ENCODE measurements at places on chromosomes 12 and 14.

DNA sequence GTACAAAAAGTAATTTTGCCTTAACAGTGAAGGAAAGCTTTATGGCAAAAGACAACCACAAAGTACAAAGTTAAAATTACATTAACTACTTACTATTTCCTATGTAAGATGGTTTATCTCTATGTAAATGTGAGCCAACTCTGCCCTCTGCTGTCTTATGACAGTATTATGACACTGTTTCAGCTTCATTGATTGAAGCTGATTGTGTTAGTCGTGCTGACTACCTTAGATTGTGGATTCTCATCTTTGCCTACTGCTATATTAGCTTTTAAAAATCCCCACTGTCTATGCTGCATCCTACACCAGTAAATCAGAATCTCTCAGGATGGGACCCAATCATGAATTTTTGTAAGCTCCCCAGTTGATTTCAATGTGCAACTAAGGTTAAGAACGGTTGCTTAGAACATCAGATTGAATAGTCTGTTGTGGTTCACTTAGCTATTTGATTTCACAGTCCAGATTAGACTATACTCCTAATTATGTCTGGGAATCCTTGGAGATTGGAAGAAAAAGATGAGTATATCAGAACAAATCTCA, 12.2 kb upstream of the SPTB start:
- no peak for DNase-seq

DNA sequence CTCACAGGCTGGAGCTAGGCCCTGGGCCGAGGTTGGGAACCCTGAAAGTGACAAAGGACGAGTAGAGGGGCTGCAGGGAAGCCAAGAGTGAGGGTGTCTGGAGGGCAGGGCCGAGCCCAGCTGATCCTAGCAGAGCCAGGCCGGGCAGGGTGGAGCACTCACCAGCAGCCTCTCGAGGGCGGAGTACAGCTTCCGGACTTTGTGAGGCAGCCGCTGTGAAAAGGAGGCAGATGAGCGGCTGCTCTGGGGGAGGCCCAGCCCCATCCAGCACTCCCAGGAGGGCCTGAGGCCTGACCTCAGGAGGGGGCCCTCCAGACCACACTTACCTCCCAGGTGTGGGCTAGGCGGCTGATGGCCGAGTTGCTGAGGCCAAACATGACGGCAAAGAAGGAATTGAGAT, 14.7 kb upstream of the ENDOU start:
- DNase-seq: no peak

DNA sequence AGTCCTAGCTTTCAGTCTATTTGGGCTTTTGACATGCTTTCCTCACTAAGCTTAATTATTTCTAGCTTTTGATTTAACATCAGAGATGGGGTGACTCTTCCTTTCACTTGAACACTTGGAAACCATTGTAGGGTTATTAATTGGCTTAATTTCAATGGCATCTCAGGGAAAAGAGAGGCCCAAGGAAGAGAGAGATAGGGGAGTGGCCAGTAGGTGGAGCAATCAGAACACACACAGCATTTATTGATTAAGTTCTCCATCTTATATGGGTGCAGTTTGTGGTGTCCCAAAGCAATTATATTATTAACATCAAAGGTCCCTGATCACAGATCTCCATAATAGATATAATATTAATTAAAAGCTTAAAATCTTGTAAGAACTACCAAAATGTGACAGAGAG, 1466.1 kb upstream of the SEL1L start:
- no peak for DNase-seq

- DNase-seq: no peak
These were observed 114.6 kb upstream of the PLXNC1 start for GRCh38 chr12:94033784-94034183.

DNA sequence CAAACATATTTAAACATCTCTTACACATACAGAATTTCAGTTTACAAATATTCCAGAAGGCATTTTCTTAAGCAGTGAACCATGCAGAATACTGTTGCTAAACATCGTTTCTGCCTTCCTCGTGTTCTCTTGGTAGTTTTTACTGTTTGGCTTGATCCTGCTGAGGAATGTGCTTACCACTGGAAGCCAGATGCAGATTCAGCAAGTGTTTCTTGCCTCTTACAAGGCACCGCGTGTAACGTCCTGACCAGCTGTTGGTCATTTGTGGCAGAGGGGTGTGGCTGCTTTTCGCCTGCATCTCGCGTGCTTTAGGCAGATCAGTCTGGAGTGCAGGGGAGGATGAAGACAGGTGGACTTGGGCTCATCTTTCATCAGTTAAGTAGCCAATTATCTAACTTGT, 12.4 kb downstream of the EIF2B1 start:
- no peak for DNase-seq

DNA sequence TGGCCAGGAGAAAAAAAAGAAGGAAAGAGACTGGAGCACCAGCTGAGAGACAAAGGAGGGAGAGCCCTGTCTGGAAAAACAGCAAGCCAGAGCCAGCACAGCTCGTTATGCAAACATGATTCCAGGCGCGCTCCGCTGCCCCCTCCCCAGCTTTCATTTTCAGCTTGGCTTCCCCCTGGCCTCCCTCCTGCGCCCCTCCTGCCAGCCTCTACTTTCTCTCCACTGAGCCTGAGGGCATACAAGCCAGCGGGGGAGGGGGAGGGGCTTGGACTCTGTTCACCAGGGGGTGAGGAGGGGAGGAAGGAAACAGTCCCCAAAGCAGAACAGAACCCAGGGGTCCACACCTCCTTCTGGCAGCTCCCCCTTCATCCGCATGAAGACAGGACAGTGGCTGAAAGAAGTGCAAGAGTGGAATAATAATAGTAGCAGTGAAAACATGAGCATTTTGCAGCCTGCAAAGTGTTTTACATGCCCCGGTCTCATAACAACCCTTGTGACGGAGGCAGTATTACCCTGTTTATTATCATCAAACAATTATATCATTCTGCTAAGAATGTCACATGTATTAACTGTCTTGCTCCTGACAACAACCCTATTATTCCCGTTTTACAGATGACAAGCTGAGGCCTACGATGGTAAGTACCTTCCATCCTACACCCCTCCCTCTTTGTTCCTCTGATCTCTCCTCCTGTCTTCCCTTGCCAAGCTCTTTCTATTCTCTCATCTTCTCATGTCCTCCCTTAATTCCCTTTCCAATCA, 24.2 kb downstream of the SMUG1 start:
- DNase-seq: no peak

- DNase-seq: no peak
These were observed 55.3 kb downstream of the TNFAIP2 start for GRCh38 chr14:103178521-103178920.

DNA sequence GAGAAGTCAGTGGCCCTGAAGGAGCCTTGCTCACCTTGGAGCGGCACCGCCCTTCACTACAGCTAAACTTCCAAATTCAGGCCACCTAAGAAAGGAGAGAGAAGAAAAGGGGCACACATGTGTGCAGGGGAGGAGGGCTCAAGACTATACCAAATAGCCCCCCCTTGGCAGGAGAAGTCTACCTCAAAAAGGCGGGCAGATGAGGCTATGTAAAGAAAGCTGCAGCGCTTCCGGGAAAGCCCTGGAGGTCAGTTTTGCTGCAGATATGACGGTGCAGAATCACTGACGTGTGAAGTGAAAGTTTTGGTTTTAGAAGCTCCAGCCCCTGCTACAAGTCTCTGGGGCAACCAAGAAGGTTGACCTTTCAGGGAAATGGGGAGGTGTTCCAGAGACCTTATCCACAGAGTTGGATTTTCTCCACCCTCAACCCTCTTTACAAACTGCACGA, 48.2 kb upstream of the PNMA1 start:
- no peak for DNase-seq

DNA sequence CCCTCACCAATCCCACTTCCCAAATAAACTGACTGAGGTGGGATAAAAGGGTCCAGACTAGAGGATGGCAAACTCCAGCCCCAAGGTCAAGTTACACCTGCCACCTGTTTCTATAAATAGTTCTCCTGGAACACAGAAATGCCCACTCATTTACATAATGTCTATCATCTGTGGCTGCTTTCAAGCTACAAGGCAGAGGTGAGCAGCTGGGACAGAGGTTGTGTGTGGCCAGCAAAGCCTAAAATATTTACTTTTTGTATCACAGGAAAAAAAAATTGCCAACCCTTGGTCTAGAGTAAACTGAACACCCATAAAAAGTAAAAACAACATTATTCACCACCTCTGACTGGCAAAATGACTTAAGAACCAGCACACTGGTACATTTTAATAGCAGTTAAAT, 269.4 kb downstream of the RGS6 start:
- no peak for DNase-seq

DNA sequence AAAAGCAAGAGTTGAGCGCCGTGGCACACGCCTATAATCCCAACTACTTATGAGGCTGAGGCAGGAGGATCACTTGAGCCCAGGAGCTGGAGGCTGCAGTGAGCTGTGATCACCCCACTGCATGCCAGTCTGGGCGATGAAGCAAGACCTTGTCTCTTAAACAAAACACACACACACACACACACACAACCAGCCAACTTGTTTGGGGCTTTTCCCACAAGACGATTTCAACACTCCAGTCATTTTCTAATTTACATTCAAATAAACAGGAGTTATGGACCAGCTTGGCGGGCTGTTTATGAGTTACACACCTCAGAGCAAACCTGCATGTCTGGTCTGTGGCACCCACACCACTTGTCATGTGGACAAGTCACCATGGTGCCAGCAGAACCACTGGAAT, 6.7 kb downstream of the GLTP start:
- DNase-seq: no peak

DNA sequence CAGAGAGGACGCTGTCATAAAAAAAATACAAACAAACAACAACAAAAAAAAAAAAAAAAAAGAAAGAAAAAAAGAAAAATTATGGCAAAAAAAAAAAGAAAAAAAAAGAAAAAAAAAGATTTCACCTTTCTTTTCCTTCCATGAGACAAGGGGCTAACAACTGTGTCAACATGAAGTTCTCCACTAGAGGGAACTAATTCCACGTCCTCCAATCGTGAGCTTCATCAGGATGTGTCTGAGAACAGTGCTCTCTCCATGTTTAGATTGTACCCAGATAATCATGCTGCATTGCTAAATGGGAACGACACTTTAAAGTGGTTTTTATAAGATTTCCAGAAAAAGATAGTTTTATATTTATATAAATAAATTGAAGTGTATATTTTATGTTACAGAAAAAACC, 96.2 kb upstream of the PTPRB start:
- DNase-seq: peak; percentile 26

DNA sequence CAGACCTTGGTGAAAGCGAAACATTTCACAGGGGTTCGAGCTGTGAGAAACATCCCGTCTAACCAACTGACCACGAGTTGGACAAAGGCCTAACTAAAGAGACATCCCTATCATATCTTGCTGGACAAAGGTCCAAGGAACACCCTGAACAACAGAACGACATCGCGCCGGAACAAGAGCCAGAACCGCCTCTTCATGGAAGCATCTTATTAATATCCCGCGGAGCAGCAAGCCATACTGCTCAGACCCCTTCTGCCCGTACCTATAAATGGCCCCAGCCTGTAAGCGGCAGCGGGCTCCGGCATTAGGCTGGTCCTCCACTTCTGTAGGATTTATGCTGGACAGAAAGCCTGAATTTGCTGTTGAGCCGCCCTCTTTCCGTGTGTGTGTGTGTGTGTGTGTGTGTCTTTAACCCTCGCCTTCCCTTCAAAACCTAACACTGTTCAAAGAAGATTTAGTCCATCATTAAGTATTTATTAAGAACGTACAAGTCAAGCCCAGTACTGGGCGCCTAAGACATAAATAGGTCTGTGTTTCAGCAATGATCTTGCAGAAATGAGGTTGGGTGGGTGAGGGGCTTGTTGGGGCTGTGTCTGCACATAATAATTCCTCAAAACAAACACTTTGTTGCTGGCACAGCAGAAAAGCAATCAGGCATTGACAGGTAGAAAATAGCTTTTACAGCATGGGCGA, 1.9 kb downstream of the SLC6A15 start:
- DNase-seq: no peak

- no peak for DNase-seq
These were observed 43.6 kb downstream of the RAD51B start for GRCh38 chr14:67863223-67863622.

DNA sequence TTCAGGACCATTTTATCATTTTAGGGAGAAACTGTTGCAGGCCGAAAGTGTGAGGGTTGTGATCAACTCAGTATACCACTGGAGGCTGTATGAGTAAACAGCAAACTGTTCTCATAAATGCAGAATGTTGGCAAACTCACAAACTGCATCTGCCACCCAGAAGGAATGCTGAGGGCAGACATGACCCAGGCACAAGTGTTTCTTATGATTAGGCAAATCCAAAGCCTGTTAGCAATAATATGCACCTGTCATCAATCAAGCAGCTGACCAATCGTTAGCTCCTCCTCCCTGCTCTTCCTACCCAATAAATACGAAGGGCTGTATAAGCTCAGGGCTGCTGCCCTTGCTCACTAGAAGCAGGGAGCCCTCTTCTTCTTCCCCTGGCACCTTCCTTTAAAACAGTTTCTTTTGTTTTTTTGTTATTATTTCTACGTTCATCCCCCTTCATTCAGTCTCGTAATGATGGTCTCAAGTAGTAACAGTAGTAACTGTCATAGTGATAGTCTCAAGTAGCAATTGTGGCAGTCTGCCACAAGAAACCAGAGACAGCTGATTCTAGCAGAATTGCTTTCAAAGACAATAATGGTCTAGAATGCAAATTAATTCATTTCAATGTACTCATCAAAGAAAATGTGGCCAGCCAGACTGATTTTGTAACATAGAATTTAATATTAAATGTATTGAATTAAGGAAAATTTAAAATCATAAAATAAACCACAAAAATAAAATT, 15.2 kb upstream of the CCDC175 start:
- DNase-seq: no peak

GRCh38 chr12:85998074-85998473, 124.0 kb downstream of the NTS start:
- DNase-seq: no peak

- DNase-seq: no peak
These were observed 19.9 kb downstream of the HECTD4 start for GRCh38 chr12:112362310-112362709.

GRCh38 chr14:88829188-88829587, 4.7 kb downstream of the TTC8 start:
- no peak for DNase-seq

DNA sequence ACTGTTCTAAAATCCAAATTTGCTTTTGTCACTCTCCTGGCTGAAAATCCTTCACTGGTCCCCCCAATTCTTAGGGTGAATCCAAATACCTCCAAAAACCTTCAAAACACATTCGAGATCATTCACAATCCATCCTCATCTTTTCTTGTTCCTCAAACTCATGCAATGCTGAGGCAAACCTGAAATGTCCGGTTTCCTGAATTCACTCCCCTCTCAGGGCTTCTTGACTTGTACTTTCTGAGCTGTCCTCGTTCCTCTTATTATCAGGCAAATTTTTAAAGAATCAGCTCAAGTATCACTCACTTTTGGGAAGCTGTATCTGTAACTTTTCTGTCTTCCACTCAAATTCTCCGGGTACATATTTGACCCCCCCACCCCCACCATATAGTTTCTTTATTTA, 84.9 kb upstream of the DUSP6 start:
- DNase-seq: no peak
